ENCODE measurements at places on chromosomes 2 and 18.

DNA sequence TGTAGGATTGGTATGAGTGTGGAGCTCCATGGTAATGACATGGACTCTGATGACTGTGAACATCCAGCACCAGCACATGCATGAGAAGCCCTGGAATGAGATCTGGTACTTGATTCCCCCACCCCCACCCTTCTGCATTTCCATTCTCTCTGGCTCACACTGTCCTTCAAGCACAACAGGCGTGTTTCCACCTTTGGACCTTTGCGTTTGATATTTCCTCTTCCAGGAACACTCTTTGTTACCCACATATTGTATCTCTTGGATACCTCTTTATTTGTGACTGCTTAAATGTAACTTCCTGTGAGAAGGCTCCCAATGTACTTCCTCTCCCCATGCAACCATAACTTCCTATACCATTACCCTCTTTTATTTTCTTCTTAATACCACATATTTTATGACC lies 263.8 kb downstream of the HNMT start:
- DNase-seq, result no peak

- DNase-seq, result no peak
Measured at GRCh38 chr2:182456784-182457183, 29.9 kb upstream of the PDE1A start.

DNA sequence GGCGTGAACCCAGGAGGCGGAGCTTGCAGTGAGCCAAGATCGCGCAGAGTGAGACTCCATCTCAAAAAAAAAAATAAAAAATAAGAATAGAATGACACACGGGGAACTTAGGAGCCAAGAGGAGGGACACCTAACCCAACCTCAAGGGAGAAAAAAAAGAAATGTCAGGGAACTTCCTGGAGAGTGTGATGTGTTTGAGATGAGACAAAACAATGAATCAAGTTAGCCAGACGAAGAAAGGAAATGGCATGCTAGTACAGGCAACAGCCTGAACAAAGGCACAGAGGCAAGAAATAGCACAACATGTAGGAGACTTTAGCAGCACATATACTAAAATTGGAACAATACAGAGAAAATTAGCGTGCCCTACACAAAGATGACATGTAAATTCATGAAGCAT lies 36.7 kb upstream of the PAPOLG start:
- DNase-seq, result no peak

GRCh38 chr2:36513661-36514060 lies 84.3 kb downstream of the FEZ2 start:
- DNase-seq, result no peak

DNA sequence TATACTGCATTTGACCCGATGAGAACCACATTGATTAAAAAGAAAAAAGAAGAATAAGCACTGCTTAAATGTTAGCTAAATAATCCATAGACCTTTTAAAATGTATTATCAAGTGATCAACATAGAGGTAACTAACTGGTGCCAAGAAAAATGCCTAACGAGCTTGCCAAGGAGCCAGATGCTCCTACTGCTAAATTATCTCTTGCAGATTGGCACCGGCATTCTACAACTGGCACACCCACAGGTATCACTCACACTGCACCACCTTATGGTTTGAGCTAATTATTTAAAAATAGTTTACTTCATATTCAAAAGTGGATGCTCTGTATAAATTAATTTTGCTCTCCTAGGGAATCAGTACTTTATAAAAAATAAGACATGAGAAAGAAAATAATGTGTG lies 341.6 kb upstream of the CDH7 start:
- DNase-seq, result no peak

DNA sequence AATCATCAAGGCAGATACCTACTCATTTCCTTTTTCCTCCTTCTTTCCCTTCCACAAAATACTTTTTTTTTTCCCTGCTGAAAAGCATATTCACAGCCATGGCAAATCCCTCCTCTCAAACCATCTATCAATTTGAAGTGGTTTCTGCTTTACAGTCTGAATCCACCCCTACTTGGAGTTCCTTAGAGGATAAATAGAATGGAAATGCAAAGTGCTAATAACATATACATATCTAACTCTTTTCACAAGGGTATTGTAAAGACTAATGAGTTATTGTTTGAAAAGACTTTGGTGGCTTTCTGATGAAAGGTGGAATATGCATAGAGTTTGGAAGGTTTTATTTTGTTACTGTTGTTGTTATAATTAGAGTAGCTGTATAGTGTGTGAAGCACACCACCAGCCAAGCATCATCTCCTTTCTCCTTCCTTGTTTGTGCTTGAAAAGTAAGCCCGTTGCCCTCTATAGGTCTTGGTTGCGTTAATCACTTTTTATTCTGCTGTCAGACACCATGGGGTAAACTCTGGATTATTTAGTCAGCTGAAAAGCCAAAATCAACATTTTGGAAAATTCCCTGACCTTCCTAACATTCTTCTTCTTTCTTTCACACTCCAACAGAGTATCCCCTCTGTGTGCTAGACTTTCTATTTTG lies 2126.9 kb upstream of the CELF4 start:
- no peak for DNase-seq

Data from cortex of kidney (tissue), 1 donor.